CD4-positive, alpha-beta T cell treated with Interleukin-6 for 4 hours (primary cell): ENCODE measurements at places on chromosomes 12 and 14.

DNA sequence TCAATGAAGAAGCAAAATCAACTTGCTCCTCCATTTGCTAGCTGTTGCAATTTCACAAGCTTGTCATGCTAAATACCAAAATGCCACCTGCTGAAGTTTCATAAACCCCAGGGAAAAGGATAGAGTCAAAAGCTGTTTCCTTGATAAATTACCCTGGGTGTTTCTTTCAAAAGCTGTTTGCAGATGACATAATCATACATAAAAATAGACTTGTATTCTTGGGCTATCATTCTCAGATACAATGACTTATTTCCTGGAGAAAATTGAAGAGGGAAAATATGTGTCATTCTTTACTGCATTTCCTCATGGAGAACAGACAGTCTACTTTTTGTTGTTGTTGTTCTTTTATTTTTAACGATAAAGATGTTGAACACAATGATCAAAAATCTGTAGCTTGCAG is 119.2 kb downstream of the GALC start:
- DNase-seq, result no peak

GRCh38 chr12:101941306-101942249 is 64.2 kb downstream of the DRAM1 start:
- DNase-seq, result no peak

DNA sequence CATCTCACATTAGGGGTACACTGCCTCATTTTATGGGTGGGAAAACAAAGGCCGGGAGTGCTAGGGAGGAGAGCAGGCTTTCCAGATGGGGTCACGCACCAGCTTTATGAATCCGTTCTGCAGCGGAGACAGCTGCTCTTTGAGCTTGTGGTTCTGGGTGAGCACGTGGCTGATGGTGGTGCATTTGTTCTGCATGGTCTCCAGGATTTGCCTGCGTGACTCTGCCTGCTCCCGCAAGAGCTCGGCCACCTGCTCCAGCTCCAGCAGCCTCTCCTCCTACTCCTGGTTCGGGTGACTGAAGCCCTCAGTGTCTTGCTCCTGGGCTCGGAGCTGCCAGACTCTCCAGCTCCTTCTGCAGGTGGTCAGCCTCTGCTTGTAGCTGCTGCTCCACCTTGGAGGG is 23.6 kb upstream of the BLTP3B start:
- DNase-seq, result no peak

GRCh38 chr14:104856869-104857860 is 7.9 kb upstream of the CEP170B start:
- DNase-seq, result no peak

DNA sequence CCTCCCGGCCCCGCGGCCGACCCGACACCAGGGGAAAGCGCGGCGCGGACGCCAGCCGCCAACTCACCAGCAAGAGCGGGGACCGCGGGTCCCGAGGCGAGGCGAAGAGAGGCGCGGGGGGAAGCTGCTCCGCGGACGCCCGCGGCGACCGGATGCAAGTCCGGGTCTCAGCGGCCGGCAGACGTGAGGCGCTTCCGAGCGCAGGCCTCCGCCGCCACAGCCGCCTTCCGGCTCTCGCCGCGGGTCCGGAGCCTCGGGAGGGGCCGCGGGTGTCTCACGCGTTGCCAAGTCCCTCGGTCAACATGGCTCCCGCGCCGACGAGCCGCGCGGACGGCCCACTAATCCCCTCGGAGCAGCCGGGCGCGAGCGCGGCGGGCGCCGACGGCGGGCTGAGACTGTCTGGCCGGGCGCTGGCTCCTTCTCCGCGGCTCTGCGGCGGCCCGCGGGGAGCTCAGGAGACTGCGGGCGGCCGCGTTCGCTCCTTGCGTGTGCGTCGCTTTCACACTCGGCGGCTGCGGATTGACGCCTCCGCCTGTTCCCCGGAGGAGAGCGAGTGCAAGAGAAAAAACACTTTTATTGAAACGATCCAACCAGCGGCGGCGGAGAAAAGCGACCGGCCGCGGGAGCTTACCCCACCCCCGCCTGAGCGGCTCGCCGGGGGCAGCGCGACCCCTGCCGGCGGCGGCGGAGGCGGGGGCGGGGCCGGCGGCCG is at the start of gene CDK17:
Gene CDK17 (minus strand): TSS at position 521 of the 712 bp plus-strand sequence. CDS start 65,603 bp downstream, outside the sequence.
- peak; percentile 90 for DNase-seq

DNA sequence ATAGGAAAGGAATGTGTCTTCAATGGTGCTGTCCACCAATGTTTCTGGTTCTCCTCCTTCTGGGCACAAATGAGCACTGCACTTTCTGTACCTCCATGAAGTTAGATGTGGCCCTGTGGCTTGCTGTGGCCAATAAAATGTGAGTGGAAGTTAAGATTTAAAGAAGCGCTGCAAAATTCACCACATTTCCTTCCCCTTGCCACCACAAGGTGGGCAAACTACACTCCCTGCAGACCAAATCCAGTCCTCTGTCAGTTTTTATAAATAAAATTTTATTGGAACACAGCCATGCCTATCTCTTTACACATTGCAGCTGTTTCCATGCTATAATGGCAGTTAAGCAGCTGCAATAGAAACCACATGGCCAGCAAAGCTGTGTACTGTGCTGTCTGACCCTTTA is 141.4 kb upstream of the TMPO start:
- no peak for DNase-seq

DNA sequence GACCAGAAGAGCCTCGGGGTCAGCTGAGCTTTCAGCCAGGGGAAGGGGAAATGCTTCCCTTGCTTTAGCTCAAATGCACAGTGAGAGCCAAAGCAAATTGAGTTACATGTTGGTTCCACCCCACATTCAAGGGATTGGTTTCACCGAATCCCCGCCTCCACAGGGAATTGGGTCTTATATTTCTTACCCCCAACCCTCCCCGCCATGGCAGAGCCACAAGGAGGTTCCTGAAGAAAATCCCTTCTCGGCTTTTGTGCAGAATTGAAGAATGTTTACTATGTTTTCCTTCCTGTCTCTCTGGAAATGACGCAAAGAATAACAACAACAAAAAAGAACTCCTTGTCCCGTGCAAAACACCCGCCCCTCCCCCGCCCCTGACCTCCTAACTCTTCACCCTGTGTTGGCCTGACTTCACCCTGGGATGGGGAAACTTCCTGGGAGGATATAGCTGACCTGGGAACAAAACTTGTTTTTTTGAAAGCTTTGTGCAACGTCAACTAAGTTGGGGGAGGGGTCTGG is 21.9 kb upstream of the CIPC start:
- no peak for DNase-seq

GRCh38 chr14:90839889-90840266 is 23.6 kb upstream of the TTC7B start:
- DNase-seq, result no peak

- DNase-seq, result no peak
Observed at GRCh38 chr14:35180179-35180578, 57.8 kb downstream of the PRORP start.

GRCh38 chr12:110352401-110352800 is 51.1 kb downstream of the ANAPC7 start:
- DNase-seq, result no peak

DNA sequence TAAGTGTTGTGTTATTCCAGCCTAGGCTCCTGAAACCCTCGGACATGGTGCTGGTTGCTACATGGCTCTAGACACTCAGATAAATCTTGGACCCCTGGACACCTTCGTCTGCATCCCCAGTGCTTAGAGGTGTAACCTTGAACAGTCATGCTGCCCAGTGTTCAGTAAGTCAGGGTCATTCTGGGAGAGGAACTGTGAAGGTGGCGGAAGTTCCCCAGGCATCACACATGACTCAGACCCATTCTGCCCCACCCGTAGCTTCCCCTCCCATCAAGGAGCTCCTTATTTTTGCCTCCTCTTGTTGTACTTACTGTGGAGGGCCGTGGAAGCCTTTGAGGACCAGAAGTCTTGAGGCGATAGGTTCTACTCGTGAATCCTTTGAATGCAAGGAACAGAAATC is 18.1 kb upstream of the SSPN start:
- DNase-seq, result no peak

GRCh38 chr12:70795608-70796007 is 124.9 kb downstream of the PTPRR start:
- DNase-seq, result no peak

- no peak for DNase-seq
Observed at GRCh38 chr14:73424453-73424852, 33.9 kb downstream of the NUMB start.

DNA sequence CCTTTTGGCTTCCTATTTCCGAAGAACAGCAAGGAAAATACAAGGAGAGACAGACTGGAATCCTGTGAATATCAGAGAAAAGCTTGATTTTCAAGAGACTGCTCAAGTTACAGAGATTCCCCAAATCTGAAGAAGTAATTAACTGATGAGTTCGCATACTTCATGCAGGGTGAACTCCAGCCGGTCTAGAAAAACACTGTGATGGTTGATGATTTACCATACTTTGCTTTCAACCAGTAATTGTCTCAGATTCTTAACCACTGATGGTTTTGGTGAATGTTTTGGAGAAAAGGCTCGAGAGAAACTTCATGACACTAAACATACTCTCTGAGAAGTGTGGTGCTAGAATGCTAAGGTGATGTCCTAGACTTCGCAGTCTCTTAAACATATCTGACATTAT is 4.4 kb upstream of the PLXNC1 start:
- no peak for DNase-seq

DNA sequence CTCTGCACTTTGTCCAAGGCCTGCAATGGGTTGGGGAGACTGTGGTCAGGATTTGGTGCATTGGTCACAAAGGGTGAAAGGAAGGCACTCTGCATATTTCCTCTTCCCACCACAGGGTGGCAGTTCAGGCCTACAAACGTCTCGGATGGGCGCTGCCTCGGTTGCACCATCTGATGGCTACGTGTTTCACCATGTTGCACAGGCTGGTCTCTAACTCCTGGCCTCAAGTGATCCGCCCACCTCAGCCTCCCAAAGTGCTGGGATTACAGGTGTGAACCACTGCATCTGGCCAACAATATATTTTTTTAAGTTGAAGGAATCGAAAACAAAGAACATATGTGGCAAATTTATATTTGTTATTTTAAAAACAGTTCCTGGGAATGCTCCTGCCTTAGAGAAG is 35.1 kb downstream of the TMBIM6 start:
- DNase-seq, result peak; percentile 63

DNA sequence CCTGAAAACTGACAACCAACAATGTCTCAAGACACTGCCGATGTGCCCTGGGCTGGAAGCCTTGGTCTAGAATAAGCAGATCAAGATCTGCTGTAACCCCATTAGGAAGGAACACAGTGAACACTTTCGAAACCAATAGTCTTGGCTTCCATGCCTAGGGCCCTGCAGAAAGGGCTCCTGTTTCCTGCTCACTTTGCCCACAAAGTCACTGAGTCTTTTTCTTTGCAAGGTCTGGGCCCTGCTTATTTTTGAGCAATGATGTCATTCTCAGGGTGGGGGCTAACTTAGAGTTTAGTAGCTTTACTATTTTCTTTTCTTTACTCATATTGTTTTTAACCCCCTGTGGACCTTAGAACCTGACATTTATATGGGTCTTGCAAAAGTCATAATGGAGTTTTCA is 704.2 kb upstream of the TMEM132C start:
- DNase-seq, result no peak

DNA sequence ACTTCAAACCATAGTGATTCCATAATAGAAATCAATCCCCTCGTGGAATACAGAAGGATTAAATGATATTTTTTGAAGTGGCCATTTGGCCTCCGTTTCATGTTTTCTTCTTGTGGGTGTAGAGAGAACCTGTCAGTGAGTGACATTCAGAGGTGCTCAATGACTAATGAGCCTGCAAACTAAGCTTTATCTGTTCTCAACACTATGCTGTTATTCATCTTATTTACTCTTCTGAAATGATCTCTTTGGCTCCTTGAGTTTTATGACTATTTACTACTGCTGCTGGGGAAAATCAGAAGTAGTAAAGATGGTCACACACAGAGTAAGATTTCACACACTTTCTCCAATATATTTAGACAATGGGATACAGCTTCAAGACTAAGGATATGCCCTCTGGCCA is 30.4 kb downstream of the ATP2B1 start:
- no peak for DNase-seq

- DNase-seq, result no peak
Observed at GRCh38 chr14:75711105-75711795, 50.2 kb downstream of the TTLL5 start.

DNA sequence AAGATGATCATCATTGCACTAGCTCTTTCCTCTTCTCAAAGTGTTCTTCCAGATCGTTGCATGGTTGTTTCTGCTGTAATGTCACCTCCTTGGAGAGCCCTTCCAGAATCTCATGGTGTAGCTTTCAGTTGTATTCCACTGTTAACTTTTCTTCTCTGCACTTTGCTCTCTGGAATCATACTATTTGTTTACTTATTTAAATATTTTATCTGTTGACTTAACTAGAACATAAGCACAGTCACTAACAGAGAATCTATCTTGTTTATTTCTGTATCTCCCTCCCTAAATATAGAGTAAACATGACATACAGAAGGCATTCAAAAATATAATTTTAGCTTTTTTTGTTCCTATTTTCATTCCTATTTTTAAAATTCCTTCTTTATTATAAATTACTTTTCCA is 11.8 kb downstream of the LIN7A start:
- DNase-seq, result no peak

DNA sequence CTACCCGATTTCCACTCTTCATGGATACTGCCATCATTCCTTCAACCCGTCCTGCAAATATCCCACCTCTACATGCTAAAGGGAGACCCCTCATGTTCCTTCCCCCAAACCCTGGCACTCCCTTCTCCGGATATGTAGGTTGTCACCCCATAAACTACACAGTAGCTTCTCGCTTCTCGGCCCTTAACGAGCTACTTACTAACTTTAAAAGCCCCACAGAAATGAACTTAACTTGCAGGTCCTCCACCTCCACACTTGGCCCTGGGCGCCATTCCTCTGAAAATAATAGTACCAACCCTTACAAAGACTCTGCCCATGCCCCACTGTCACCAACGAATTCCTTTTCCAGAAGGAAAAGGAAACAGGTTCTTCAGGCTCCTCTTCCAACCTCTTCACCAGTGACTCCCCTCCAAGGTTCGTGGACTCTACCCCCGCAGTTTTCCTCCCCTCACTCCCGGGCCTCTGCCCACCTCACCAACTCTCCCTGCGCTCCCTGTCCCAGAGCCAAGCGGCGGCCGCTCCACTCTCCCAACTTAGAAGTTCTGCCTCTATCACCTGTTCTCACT is 1.2 kb downstream of the SPPL3 start:
- no peak for DNase-seq

- DNase-seq, result no peak
Observed at GRCh38 chr12:709455-710020, 42.8 kb upstream of the WNK1 start.
